ENCODE measurements at places on chromosomes 5 and 9. TPM values are rescaled to one million over a fixed set of nuclear protein-coding genes. Genes with fewer than 3 reads are reported as not detected.

ANKRD18A gene
- total RNA-seq = 16.0 TPM

PAM gene
- total RNA-seq = 66.5 TPM

PCDHGB2 gene
- total RNA-seq = 0.17 TPM

FCN2 gene
- not detected for total RNA-seq

DEPDC1B gene
- total RNA-seq = 37.9 TPM

C9 gene
- not detected for total RNA-seq

CREB3 gene
- total RNA-seq = 23.9 TPM

DNA sequence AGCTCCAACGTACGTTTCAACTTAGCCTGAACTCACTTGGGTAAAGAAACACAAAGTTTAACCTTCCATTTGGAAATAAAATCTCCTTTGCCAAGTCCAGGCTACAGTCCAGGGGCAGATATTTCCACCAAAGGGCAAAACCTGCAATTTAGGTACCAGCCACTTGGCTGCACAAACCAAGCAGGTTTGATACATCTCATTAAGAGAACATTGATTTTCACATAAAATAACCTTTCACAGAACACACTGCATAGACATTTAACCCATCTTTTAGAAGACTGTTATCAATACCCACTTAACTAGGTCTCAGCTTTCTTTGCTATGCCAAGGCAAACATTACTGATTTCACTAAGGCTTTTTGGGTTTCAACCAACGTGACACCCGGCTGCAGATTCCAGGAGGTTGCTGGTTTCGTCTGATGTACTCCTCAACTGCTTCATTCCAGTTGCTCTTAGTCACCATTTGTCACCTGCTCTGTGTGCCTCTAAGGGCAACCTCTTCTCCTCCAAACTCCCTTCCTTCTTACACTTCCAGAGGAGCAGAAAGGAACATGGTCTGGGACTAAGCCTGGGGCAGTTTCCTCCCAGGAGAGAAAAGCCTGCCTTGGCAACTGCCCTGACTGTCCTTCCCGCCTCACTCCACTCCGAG, 67.1 kb downstream of the EPB41L4B start:
- ATAC-seq = peak; percentile 28

DNA sequence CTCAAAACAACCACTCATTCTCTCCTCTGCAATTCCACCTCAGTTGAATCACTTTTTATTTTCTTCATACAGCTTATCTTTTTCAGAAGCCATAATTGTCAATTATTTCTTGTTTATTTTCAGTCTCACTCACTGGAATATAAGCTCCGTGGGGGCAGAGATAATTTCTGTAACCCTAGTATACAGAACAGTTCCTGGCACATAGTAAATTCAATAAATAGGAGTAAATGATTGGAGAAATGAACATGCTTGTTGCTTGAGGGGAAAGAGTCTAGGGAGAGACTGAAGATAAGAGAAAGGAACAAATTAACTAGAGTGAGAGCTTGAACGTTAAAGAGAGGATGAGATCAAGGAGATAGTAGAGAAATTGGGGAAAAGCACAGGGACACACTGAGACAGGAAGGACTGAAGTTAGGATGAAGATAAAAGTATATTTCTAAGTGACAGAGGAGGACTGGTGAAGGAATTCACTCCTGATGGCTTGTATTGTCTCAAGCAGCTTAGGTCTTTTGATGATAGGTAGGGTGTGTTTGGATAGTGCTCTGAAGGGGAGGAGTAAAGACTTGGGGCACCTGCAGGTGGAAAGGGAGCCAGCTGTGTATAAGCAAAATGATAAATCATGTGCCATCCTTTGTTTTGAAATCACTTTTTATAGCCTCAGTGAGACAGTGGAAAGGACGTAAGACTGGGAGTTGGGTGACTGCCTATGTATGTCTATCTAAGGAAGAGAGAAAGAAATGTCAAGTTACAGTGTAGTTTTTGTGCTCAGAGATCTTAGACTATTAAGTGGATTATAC, 2.2 kb downstream of the NAA35 start:
- ATAC-seq = no peak

- ATAC-seq = no peak
Observed at GRCh38 chr5:82307451-82307850, 29.3 kb upstream of the RPS23 start.

DNA sequence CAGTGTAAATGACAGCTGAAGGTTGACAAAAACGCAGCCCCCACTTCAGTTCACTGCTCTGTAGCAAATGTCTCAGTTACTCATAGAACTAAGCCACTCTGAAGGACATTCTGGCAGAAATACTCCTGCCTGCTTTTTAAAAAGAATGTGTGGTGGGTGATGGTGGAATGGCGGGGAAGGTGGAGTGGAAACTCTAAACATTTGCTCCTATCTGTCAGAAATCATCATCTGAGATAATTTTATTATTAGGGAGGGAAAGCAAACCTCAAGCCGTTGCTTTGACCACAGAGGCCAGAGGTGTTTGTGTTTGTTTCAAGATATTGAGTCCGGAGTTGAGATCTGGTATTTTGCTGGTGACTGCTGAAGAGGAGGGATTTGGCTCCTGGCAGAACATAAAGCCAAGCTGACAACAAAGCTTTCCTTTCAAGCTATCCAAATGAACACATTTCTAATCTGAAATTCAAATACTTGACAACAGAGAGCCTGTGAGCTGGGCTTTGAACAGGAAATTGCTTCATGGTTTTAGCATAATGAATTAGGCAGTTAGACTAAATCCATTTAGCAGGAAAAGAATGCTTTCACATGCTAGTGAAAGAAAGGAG, 362.7 kb downstream of the CSNK1G3 start:
- ATAC-seq = no peak

GRCh38 chr9:131043087-131043486, 34.1 kb downstream of the LAMC3 start:
- no peak for ATAC-seq

- peak; percentile 1 for ATAC-seq
Observed at GRCh38 chr5:134649163-134649835, 714 bp downstream of the SEC24A start.

- ATAC-seq = no peak
Observed at GRCh38 chr9:19465586-19466279, 56.9 kb downstream of the ACER2 start.

- no peak for ATAC-seq
Observed at GRCh38 chr5:31479706-31480105, 52.2 kb downstream of the DROSHA start.

DNA sequence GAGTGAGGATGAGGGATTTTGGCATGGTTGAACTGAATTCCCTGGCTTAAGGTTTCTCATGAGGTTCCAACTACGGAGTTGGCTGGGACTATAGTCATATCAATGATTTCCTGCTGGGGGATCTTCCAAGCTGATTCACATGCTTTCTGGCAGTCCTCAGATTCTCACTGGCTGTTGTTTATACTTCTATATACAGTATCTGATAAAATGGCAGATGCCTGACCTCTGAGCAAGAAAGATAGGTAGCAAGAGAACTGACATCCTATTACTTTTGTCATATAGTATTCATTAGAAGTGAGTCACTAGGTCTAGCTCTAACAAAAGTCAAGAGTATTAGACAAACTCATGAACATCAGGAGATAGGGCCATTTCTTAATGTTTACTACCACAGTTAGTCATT, 440.9 kb upstream of the EDIL3 start:
- ATAC-seq = no peak

DNA sequence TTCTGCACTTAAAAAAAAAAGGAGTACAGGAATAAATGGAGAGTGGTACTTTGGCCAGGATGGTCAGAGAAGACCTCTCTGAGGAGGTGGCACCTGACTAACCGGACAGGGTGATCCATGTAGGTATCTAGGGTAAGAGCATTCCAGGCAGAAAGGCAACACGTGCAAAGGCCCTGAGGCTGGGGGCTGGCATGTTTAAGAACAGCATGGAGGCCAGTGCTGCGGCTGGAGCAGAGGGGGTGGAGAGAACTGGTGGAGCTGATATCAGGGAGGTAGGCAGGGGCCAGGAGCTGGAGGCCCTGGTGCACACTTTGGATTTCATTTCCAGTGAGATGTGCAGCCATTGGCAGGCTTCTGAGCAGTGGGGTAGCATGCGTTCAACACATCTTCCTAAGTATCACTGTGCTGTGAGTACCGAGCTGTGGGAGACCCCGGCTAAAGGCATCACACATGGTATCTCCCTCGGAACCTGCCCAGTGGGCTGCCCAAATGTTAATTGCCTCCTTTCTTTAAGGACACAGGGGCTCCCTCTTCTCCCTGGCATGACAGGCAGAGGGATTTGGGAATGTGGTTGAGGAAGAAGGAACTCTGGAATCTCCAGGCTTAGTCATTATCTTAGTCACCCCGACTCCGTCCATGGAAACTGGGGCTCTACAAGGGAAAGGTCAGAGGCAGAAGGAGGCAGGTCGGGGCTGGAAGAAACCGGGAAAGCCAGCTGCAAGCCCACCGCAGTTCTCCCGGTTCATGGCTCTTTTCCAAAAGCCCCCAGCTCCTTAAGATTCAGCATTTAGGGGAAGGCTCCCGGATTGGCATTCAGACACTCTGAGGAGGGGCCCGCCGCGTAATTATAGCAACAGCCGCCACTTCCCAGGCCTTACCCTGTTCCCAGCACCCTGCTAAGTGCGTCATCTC, 18.6 kb downstream of the SLC6A7 start:
- ATAC-seq = no peak

DNA sequence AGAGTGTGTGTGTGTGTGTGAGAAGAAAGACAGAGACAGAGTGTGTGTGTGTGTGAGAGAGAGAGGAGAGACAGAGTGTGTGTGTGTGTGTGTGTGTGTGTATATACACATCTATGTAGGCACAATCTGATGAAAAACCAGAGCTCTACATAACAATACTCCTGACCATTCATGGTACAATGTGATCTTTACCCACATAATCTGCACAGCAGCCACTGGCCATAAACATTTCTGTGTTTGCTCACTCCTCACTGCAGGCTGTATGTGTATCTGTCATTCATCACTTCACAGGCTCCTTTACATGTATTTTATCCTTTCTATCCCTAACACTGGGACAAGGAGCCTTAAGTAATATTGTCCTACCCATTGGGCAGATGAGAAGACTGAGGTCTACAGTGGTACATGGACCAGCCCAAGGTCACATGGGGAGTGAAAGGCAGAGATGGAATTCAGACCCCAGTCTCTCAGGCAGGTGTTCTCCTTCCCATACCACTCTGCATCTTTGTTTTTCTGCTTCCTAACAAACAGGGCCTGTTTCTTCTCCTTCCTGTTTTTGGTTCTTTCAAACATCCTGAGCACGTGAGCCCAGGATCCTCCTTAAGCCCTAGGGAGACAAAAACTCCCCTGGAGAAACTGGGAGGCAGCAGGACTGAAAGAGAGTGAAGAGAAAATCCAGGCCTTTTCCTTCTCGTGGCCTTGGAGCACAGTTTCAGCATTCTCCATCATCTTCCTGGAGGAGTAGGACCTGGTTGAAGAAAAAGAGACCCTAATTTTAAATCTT, 201.7 kb upstream of the MSX2 start:
- no peak for ATAC-seq

All from activated T-helper 17 cell treated with anti-CD3 and anti-CD28 coated beads, Interleukin-2, amount 50 U/mL, for 72 hours (primary cell).